Endodermal cell (in vitro differentiated cells): ENCODE measurements at places on chromosomes 7 and 10.

DNA sequence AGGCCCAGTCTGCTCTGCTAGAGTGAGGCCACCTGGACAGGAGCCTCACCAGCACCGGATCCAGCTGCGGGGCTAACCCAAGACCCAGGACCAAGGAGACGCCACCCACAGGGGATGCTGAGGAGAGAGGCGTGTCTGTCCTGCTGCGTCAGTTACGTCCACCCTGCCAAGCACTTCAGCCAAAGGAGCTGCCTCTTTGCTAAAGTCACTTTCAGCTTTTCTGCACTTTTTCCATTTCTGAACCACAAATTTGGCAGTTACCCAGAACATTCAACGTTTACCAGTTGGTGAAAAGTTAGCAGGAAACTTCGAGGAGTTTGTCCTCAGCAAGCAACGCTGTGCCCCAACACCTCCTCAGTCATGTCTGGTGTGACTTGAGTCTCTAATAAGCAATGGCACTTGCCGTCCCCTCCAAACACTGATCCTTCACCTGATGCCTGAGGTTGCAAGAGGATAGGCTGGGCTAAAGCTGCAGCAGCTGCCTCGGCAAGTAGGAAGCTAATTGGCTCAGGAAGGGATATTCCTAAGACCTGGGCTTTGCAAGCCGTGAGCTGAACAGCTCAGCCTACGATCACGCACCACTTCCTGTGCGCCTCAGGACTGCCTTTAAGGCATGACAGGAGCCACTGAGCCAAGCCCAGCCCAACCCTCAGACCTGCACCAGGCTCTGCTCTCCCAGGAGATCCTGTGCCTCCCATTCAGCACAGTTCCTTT is 40.1 kb downstream of the KCNH2 start:
- H3K36me3 ChIP-seq: no peaks in the 10 kb centered on the region
- no peak overlapping the region for H3K27ac ChIP-seq
- no peak overlapping the region for H3K4me3 ChIP-seq
- no peaks in the 10 kb centered on the region for H3K4me1 ChIP-seq
- H3K27me3 ChIP-seq: no peaks in the 10 kb centered on the region

GRCh38 chr7:96701258-96701657 is 8.4 kb downstream of the SEM1 start:
- no peaks in the 10 kb centered on the region for H3K27me3 ChIP-seq
- no peak for DNase-seq
- no peak overlapping the region for H3K27ac ChIP-seq
- H3K4me1 ChIP-seq: no peaks in the 10 kb centered on the region
- H3K36me3 ChIP-seq: peaks cover 37% of the 10 kb centered on the region

GRCh38 chr7:1872191-1873069 is 202.4 kb downstream of the ELFN1 start:
- no peak for DNase-seq
- no peak overlapping the region for H3K4me3 ChIP-seq
- no peaks in the 10 kb centered on the region for H3K27me3 ChIP-seq
- peak overlapping the region; percentile 44 for H3K27ac ChIP-seq

GRCh38 chr7:132580277-132580676 is 4.0 kb upstream of the PLXNA4 start:
- no peaks in the 10 kb centered on the region for H3K4me1 ChIP-seq
- DNase-seq: peak; percentile 68
- no peak overlapping the region for H3K4me3 ChIP-seq

DNA sequence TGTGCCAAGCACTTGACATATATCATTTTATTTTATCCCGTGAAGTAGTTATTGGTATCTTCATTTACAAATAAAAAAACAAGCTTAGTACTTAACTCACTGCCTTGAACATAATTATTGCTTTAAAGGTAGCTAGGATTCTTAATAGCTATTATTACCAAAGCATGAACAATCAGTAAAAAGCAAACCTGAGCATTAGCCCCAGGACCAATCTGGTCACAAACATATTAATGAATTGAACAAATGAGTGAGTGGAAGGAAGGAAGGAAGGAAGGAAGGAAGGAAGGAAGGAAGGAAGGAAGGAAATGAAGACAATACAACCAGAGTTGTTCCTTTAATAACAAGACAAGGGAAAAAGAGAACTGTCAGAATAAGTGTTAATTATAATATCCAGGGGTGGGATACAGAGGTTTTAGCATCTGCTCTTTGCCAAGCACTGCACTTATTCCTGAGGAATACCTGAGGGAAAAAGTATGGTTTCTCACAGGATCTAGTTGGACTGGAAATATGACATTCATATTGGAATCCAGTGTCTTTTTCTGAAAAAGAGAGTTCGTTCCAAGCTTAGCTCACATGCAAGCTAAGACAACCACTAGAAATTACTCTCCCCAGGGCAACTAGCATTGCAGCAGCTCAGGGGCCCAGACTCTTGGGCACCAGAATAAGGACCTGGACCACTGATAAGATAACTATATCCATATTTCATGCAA is 172.9 kb upstream of the MGMT start:
- H3K27ac ChIP-seq: no peak overlapping the region
- H3K4me3 ChIP-seq: no peak overlapping the region
- no peaks in the 10 kb centered on the region for H3K4me1 ChIP-seq

DNA sequence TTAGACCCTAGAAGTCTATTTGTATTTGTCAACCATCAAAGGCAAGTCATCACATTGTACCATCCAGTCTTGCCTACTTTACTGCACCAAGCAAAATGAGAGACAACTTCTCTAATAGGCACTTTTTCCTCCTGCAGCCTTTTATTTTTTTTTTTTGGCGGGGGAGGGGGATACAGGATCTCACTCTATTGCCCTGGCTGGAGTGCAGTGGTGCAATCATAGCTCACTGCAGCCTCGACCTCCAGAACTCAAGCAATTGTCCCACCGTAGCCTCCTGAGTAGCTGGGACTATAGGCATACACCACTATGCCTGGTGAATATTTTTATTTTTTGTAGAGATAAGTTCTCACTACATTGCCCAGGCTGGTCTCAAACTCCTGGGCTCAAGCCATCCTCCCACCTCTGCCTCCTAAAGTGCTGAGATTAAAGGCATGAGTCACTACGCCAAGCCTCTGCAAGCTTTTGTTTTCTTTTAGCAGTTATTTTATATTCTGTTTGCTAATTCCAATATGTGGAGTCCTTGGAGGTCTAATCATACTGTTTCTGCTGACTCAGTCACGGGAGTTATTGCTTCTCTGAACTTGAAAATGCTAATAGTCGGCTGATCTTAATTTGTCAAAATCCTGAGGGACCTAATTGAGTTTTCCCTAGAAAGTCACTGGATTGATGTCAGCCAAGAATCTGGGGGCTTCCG is 14.2 kb downstream of the KPNA7 start:
- H3K4me1 ChIP-seq: no peaks in the 10 kb centered on the region
- no peak overlapping the region for H3K27ac ChIP-seq
- no peak overlapping the region for H3K4me3 ChIP-seq
- H3K27me3 ChIP-seq: no peaks in the 10 kb centered on the region

GRCh38 chr7:117648203-117648866 is 168.5 kb downstream of the CFTR start:
- H3K4me3 ChIP-seq: no peak overlapping the region
- no peak overlapping the region for H3K27ac ChIP-seq
- no peaks in the 10 kb centered on the region for H3K36me3 ChIP-seq

DNA sequence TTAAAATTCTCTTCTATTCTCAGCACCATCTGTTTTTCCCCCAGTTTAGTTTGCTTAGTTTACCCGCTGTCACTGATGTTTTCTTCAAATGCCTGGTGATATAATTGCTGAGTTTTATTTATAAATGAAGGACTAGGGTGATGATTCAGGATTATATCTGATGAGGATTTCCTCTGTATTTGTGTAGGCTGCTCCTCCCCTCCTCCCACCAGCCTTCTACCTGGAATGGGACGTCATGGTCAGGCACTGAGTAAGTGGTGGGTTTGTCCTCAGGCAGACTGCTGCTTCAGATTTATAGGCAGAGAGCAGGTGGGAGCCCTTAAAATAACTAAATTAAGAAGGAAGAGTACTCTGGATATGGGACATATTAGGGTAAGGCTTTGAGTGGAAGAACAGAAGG is 35.8 kb downstream of the PALS2 start:
- H3K27me3 ChIP-seq: no peaks in the 10 kb centered on the region
- H3K4me3 ChIP-seq: no peak overlapping the region
- no peaks in the 10 kb centered on the region for H3K36me3 ChIP-seq
- peak; percentile 58 for DNase-seq

GRCh38 chr10:63437116-63437949 is 28.4 kb downstream of the JMJD1C start:
- H3K4me3 ChIP-seq: peak overlapping the region; percentile 68
- no peak overlapping the region for H3K27ac ChIP-seq
- no peak for DNase-seq
- no peaks in the 10 kb centered on the region for H3K27me3 ChIP-seq
- H3K4me1 ChIP-seq: peaks cover 16% of the 10 kb centered on the region

GRCh38 chr7:142787783-142788182 is 17.0 kb downstream of the PRSS2 start:
- no peaks in the 10 kb centered on the region for H3K4me1 ChIP-seq
- H3K27me3 ChIP-seq: peaks cover 3% of the 10 kb centered on the region
- no peak overlapping the region for H3K4me3 ChIP-seq
- no peak overlapping the region for H3K27ac ChIP-seq
- no peaks in the 10 kb centered on the region for H3K36me3 ChIP-seq

- H3K27ac ChIP-seq: no peak overlapping the region
- H3K36me3 ChIP-seq: no peaks in the 10 kb centered on the region
- no peaks in the 10 kb centered on the region for H3K27me3 ChIP-seq
- H3K4me3 ChIP-seq: no peak overlapping the region
These were observed 243.6 kb downstream of the TWIST1 start for GRCh38 chr7:18873734-18874336.

- H3K4me3 ChIP-seq: no peak overlapping the region
- H3K4me1 ChIP-seq: no peaks in the 10 kb centered on the region
- H3K36me3 ChIP-seq: no peaks in the 10 kb centered on the region
- no peaks in the 10 kb centered on the region for H3K27me3 ChIP-seq
- DNase-seq: no peak
- no peak overlapping the region for H3K27ac ChIP-seq
These were observed 1.7 kb upstream of the TMEM213 start for GRCh38 chr7:138796038-138796615.

GRCh38 chr10:120517196-120517595 is 60.2 kb downstream of the PLPP4 start:
- no peaks in the 10 kb centered on the region for H3K36me3 ChIP-seq
- no peaks in the 10 kb centered on the region for H3K4me1 ChIP-seq
- peaks cover 3% of the 10 kb centered on the region for H3K27me3 ChIP-seq

DNA sequence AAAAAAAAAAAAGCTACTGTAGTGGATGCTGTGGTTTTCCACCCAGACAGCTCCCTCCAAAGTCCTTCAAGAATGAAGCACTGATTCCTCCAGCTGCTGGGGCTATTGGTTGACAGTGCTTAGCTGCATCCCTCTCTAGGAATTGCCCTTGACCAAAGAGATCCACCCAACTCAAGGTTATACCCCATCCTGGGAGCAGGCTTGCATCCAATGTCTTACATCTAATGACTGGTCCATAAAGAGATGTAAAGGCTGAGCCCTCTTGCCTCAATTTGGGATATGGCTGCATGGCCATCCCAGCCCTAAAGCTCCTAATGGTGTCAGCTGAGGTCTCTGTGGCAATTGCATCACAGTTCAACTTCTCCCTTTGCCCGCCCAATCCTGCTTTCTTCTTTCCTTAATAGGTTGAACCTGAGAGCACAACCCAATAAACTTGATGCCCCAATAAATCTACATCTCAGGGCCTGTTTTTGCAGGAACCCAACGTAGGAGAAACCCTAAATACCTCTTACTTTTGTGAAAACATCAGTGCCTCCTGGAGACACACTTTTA is 4.4 kb downstream of the GPR37 start:
- H3K4me1 ChIP-seq: no peaks in the 10 kb centered on the region
- DNase-seq: no peak
- no peaks in the 10 kb centered on the region for H3K27me3 ChIP-seq
- H3K27ac ChIP-seq: no peak overlapping the region
- H3K4me3 ChIP-seq: peak overlapping the region; percentile 100

GRCh38 chr7:86966916-86967315 is 92.5 kb downstream of the ELAPOR2 start:
- no peak overlapping the region for H3K4me3 ChIP-seq
- H3K36me3 ChIP-seq: no peaks in the 10 kb centered on the region
- DNase-seq: no peak
- peaks cover 47% of the 10 kb centered on the region for H3K4me1 ChIP-seq
- no peak overlapping the region for H3K27ac ChIP-seq
- H3K27me3 ChIP-seq: no peaks in the 10 kb centered on the region

DNA sequence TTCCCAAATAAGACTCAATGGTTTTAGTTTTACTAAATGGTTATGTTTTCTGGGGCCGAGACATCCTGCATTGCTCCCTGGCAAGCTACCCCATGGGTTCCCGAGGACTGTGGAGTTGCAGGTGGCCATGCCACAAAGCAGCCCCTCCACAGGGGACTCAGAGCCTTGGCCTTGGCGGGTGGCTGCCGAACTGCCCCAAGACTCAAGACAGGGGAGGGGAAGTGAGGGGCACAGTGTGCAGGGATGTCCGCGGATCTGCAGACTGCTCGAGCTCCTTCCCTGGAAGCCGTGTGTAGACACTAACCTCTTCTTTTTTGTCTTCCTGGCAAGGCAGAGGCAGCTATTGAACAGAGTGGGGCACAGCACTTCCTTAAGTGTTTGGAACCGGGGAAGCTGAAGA is 154.6 kb downstream of the EBF3 start:
- H3K27me3 ChIP-seq: no peaks in the 10 kb centered on the region
- H3K4me1 ChIP-seq: no peaks in the 10 kb centered on the region
- no peaks in the 10 kb centered on the region for H3K36me3 ChIP-seq
- no peak for DNase-seq
- no peak overlapping the region for H3K27ac ChIP-seq

DNA sequence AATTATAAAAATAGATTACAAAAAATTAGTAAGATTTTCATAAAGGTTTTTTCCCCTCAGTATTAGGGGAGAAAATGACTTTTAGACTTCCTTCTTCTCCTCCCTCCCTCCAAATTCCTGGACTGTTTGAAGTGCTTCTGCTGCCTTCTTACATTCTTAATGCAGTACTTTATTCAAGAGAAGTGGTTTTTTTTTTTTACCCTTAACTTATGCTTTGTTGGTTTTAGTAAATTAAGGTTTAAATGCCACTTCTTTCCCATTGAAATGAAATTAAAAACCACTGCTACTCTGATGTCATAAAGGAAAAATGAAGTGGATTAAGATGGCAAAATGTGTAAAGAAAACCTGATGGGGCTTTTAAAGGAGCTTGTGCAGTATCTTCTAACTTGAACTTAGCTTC is 140.7 kb downstream of the VTI1A start:
- DNase-seq: no peak
- H3K27ac ChIP-seq: no peak overlapping the region
- no peaks in the 10 kb centered on the region for H3K36me3 ChIP-seq

DNA sequence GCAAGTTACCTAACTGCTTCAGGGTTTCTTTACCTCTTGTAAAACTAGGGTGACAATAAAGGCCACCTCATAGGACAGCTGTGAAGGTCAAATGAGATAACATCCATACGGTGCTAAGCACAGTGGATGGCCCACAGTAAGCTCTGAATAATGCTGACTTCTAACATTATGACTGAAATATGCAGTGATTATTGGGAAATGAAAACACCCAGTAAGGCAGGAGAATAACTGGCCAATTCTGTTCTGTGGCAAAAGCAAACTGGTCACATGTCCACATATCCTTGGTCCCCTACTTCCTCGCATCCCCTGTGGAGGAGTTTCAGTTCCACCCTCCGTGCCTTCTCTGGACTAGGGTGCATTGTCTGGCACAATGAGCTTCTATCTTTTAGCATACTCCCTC is 1.4 kb downstream of the CUBN start:
- no peak overlapping the region for H3K27ac ChIP-seq
- H3K4me1 ChIP-seq: peaks cover 3% of the 10 kb centered on the region
- H3K27me3 ChIP-seq: no peaks in the 10 kb centered on the region
